Astrocyte (in vitro differentiated cells and primary cell): ENCODE measurements at places on chromosomes 1 and 21.

- DNase-seq = no peak
Measured at GRCh38 chr1:88357729-88358128, 326.3 kb upstream of the PKN2 start.

- no peak for DNase-seq
Measured at GRCh38 chr1:231856894-231857293, 230.3 kb downstream of the DISC1 start.

GRCh38 chr1:11752359-11753088 lies 9.5 kb upstream of the C1orf167 start:
- DNase-seq = no peak

DNA sequence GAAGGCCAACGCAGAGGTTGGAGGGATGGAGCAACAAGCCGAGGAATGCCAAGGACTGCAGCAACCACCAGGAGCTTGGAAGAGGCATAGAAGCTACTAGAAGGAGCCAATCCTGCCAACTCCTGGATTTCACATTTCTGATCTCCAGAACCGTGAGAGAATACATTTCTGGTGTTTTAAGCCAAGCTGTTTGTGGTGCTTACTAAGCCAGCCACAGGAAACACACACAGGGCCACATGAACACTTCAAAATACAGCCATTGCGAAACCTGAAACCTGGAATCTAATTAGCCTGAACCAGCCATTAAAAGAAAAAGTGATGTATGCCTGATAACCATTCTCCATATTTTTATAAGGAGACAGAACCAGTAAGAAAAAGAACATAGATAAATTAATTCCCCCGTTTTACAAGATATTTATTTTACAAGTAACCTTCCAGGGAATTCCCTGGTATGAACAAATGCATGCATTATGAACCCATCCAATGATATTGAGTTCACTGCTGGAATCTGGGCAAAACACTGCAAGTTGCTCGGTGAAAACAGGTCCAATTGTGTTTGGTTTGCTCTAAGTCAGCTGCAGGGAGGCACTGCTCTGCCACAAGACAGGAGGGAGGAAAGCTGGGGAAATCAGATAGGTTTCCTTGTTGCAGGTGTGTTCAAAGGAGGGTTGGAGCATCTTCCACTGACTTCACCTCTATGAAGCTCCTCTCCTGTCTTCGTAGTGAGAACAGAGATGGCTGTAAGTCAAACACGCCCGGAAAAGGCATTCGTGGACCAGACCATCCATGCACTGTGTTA lies 70.2 kb downstream of the ETS2 start:
- DNase-seq = peak; percentile 59

DNA sequence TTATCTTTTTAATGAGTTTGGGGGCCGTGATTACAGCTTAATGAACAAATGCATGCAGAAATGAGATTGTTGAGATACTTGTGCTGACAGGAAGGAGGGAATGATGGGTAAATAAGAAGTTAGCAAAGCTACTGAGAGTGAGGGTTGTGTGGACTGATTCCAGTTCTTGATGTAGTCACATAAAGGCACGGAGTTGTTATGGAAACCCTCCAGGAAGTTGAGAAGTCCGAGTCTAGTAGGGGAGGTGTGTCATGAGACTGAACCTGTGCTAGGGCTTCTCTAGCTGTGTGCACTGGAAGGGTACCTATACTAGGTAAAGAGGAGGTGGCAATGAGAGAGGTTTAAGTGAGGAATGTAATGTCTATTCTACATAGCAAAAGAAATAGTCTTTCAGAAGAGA lies 475.7 kb downstream of the USP25 start:
- peak; percentile 23 for DNase-seq

DNA sequence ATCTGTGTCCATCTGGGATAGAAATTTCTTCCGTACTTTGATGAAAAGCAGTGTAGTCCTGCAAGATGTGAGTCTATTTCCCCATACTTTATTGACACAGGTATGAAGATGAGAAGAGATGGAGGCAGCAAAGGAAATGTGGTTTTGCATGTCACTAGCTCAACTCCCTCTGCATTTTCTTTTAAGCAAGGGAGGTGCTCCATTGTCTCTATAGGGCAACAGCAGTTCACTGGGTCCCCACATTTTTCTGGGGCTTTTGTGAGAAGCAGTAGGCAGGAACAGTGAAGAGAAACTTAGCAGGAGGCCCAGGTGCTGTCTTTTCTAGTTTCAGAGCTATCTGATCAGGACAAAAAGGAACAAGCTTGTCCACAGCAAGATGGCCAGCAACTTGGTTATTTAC lies 37.1 kb downstream of the C21orf91 start:
- no peak for DNase-seq

DNA sequence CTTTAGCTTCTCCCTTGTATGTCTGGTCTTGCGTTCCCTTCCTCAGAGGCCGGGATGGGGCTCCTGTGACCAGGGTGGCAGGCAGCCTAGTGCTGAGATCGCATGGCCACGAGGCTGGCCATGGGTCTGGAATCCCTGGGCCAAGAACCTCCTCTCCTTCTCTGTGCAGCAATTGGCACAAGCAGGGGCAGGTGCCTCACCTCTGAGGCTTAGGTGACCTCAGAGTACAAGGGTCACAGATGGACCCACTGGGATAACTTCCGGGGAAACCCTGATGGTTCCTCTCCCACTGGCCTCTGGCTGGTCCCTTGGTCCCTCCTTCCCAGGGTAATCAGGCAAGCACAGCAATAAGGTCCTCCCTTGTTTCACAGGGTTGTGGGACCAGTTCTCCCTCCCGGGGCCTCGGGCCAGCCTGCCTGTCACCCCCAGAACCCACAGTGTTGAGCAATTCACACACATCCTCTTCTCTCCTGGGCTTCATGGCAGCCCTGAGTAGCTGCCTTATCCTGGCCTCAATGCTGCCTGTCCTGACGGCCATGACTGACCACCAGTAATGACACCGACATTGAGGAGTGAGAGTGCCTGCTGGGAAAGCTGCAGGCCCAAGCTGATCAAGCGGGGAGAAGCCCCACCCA lies 38.6 kb downstream of the BMP8A start:
- no peak for DNase-seq

- no peak for DNase-seq
Measured at GRCh38 chr1:21532992-21533534, 23.8 kb downstream of the ALPL start.

DNA sequence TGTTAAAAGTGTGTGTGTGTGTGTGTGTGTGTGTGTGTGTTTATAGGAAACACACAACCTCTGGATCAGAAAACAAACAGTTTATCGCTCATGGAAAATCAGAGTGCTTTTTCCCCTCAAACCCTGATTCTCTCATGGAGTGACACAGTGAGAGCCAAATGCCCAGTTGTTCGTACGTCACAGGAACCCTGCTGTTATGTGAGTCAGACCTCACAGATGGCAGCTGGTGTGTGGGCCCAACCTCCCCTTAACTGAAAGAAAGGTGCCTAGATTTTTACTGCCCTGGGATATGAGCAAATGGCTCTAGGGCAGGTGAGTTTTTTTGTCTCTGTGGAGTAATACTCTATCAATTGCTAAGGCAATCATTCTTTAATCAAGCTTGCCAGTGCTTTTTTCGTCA lies 1788.1 kb downstream of the BRINP3 start:
- peak; percentile 18 for DNase-seq

DNA sequence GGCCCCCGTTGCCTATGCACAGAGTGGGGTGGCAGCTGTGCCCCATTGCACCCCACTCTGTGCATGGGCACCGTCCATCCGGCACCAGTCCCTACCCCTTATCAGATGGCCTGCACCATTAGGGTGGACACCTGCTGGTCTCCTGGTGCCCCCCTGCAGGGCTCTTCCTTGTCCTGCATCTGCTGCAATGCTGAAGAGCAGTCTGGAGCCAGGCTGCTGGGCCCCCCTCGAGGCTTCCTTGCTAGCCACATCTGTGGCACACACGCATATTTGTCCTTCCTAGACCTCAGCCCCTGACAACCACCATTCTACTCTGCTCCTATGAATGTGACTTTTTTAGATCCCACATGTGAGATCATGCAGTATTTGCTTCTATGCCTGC lies 56.4 kb downstream of the COL18A1 start:
- no peak for DNase-seq

DNA sequence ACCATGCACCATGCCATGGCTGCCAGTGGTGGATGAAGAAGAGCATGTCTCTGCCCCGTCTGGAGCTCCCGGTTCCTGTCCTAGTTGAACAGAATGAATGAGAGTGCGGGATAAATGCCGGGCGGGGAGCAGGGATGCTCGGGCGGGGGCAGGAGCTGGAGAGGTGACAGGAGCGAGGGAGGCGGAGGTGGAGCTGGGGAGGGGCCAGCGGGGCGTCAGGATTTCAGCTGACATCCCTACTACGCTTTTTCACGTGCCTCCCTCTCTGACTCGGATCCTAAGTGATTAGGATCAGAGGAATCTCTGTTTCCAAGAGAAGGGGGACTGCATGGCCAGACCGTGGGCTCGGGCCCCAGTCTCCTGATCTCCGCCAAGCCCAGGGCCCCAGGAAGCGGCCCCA lies 47.3 kb downstream of the TP73 start:
- no peak for DNase-seq

DNA sequence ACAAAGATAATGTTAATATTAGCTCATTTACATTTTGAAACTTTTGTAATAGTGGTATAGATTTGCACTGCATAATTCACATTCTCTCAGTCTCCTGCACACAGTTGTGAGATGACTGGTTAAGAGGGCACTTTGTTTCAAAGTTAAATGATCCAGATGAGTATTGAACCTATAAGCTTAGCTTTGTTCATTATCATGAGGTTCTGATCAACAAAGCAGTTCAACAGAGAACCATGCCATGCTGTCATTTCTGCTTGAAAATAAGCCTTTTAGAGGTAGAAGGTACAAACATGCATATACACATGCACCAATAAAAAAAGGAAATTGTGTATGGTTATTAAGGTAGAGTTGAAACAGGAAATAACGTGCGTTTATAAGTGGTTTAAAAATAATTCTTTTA lies 4.8 kb downstream of the RAP1A start:
- no peak for DNase-seq

- no peak for DNase-seq
Measured at GRCh38 chr1:19921310-19921709, 2.1 kb downstream of the PLA2G2E start.

DNA sequence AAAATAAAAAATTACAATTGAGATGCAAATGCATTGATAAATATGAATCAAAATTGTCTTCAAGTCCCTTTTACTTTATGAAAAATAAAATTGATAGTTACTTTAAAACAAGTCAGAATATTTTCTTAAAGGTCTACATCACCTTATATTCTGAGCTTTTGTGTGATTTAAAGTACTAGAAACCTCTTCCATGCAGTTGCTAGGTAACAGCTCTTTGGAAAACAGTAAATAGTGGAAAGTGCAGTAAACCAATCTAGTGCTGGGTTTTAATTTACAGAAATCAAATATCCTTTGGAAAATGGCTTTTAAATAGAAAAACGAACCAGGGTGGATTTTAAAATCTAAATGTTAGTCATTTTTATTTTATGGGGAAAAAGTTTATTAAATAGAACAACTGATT lies 227.9 kb downstream of the KCNT2 start:
- no peak for DNase-seq

DNA sequence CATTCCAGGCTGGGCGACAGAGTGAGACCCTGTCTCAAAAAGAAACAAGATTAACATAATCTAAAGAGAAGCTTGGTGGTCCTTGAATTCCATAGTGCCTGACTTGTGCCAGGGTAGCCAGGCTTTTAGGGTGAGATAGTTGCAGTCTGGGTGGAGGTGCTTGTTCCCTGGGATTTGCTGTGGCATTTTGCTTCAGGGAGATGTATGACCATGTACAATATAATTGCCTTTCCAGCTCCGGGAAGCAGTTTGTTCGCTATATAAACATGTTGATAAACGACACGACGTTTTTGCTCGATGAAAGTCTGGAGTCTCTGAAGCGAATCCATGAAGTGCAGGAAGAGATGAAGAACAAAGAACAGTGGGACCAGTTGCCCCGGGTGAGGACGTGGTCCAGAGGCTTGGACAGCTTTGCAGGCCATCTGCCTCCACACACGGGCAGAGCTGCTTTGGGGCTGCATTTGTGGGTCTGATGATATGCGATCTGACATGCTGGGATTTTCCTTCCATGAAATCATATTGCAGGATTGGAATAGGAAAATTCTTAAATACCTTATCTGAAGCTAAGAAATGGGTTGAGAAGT lies 49.4 kb upstream of the KIF1B start:
- no peak for DNase-seq

- no peak for DNase-seq
Measured at GRCh38 chr1:29096231-29096886, 27.3 kb downstream of the TMEM200B start.

DNA sequence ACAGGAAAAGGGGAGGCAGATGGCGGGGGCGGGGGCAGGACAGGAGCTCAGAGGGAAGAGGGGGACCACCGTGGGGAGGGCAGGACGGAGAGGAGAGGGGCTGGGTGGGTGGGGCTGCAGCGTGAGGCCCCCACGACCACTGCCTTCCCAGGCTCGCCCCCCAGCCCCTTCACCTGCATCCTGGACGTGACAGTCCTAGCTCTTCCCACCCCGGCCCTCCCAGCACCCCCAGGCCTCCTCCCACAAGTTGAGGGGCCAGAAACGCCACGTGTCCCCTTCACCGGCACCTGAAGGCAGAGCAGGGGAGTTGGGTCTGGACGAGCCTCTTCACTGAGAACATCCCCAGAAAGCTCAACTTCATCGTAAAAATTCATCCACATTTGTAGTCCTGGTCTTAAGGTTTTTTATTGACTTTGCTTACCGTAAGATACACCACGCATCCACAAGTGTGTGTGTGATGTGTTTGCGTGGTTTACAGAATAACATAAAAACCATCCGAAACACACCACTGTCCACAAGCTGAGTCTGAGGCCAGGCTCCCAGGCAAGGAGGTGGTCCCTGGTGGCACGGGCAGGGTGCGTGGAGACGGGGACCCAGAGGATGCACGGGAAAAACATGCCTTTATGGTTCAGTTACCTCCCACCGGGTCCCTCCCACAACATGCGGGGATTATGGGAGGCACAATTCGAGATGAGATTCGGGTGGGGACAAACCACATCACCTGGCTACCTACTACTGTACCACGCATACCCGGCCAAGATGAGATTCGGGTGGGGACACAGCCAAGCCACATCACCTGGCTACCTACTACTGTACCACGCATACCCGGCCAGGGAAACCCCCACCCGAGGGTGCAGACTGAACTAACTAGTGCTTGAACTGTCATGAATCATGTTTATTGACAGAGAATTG lies 13.9 kb upstream of the COL18A1 start:
- no peak for DNase-seq
